NCI-H526 treated with DMSO at 0.1 percent for 48 hours (cell line): ENCODE measurements at places on chromosomes 16 and 17.

DNA sequence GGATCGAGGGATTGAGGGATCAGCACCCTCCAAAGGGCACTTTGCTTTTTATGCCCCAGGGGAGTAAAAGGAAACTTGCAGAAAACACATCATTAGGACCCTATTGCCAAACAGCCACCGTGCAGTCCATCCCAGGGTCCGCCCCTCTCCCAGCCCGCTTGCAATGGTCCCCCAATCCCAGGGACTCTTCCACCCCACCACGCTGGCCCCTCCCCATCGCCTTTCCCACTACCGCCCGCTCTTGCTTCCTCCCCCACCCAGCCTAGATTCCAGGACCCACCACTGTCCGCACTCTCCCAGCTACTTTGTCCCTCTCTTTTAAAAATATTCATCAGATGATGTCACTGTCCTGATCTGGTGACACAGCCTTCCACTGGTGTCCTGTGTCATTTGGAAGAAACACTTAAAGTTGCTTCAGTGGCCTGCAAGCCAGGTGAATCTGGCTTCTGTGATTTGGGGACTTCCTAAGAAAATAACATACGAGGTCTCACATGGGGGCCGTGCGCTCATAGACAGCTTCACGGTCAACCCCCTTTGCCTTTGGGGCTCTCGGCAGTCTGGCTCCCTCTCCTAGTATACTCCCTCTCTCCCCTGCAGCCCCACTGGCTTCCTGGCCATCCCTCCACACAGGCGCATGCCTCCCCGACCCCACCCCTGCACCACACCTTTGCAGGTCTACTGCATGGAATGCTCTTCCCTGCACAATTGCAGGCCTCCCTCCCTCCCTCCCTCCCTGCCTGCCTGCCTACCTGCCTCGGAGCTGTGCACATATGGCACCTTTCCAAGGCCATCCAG lies 127.9 kb downstream of the RBFOX3 start:
- DNase-seq: no peak

GRCh38 chr17:75831032-75831571 lies 13.1 kb downstream of the UNC13D start:
- DNase-seq: no peak

DNA sequence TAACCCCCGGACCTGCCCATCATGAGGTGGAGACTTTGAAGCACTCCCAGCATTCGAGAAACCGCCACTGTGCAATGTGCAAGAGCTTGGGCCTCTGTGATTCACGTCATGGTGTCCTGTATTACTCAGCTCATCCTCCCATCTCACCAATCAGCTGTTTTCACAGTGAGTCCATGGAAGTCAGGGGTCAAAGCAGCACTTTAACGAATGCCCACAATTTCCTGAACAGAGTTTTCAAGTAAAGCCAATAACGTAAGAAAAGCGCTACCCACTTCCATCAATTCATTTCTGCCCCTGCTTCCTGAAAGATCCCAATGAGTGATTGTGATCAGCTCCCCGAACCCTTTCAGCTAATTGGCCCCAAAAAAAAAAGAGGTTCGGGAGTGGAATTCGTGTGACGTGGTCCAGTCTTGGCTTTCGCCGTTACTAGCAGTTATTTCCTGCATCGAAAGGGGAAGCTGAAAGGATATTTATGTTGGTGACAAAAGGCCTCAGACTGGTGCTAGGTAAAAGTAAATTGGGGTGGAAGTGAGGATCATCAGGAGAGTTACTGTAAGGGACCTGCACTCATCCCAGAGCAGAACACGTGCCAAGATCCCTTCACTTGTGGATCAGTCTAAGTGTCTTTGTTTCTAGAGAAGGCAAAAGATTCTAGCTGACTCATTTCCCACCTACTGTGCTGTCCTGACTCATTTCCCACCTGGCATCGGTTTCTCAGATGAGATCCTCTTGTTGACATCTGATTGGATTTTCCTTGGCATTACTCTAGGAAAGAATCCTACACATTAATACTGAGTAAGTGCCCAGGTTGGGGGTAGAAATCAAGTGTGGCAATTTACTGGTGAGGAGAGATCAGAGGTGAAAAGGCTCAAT lies 136.7 kb upstream of the NUDT7 start:
- no peak for DNase-seq

GRCh38 chr16:49621241-49622083 lies 234.4 kb downstream of the ZNF423 start:
- no peak for DNase-seq

DNA sequence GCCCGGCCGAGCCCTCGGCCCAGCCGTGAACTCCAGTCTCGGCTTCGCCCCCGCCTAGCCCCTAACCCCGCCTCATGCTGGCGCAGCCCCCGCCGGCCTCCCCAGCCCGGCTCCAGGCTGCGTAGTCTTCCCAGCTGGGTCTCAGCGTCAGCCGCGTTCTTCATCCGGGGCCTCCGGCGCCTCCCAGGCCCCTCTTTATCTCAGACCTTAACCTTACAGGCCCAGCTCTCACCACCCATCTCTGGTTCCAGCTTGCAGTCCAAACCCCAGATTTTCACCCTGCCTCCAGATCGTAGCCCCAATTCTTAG lies at the start of gene PROCA1:
PROCA1 (minus strand) TSS at position 166 of the 309 bp plus-strand sequence. CDS start 228 bp downstream, outside the sequence.
- DNase-seq: no peak

DNA sequence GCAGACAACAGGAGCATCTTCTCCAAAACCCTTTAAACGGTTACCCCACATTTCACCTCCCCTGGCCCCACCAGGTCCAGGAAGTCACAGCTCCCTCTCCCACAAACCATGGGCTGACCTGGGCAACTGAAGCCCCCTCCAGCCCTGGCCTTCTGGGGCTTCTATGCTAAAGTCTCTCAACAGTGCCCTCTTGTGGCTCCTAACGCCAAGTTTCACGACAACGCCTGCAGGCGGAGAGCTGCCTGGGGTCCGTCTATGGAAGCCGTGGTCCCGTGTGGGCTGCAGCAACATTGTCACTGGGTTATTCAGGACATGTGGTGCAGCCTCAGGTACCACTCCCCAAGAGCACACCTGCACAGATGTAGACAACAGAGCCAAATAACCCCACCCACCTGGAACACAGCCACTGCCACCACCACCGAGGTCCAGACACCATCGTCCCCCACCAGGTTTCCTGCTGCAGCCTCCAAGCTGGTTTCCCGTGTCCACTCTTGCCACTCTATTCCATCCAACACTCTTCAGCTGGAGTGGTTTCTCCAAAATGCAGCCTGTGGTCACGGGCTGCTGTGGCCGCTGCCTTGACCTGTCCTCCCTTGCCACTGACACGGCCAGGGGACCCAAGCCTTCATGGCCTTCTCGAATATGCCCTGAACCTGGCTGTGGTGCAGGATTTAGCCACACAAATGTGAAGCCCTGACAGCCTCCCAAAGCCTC lies 19.1 kb downstream of the C16orf95 start:
- DNase-seq: no peak

DNA sequence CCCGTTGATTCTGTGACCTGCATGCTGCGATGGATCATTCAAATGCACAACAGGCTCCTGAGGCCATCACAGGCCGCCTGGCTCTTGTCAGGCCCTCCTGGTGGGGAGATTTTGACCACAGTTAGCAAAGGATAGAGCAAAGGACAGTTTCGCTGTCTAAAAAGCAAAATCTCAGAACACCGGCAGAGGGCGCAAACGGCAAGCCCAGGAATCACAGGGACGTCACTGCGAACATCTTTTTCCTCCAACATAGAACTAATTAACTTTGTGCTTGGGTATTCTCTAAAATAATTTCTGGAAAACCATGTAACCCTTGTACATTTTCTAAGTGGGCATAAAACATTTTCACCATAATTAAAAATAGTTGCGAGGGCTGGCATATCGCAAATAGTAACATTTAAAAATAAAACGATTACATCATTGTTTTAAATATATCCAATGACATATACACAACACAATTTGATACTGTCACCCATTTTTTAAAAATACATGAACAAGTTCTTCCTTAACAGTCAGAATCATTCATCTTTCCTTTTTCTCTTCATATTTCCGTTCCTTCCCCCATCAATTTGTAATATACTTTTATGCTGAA lies 19.7 kb upstream of the SLC47A1 start:
- DNase-seq: peak; percentile 23

GRCh38 chr17:41067281-41067680 lies 1.6 kb upstream of the KRTAP2-4 start:
- DNase-seq: no peak

GRCh38 chr17:7982173-7982572 lies 20.2 kb upstream of the GUCY2D start:
- DNase-seq: no peak

- DNase-seq: no peak
Observed at GRCh38 chr16:48955837-48956236, 325.8 kb downstream of the CBLN1 start.

DNA sequence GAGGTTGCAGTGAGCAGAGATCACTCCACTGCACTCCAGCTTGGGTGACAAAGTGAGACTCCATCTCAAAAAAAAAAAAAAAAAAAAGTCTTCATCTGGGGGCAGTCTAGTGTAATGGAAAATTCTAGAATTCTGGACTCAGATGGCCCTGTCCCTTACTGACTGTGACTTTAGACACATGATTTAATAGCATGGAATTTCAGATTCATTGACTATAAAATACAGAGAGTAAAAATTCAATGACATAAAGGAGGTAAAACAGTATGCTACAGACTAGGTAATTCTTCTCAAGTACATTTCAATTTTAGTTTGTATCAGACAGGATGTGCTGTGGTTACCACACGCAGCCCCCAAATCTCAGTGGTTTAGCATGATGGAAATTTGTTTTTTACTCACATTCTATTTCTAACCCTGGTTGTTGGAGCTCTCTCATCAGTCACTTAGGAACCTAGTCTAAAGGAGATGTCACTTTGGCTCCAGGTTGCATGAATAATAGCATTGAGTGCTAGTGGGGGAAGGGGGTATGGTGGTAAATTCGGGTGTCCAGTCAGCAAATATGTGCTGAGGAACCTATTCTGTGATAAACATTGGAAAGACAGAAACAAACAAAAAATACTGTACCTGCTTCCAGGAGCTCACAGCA lies 444.0 kb downstream of the XYLT1 start:
- no peak for DNase-seq

GRCh38 chr17:4444782-4445473 lies 11.2 kb downstream of the SPNS3 start:
- no peak for DNase-seq

GRCh38 chr17:62062944-62063343 lies 2.1 kb downstream of the MED13 start:
- DNase-seq: no peak

GRCh38 chr16:67190041-67190440 lies at the start of gene EXOC3L1:
EXOC3L1 (minus strand) TSS chr16:67190136; CDS start chr16:67189676, 460 bp downstream.
- DNase-seq: no peak

GRCh38 chr17:56810343-56810742 lies 23.4 kb downstream of the C17orf67 start:
- DNase-seq: no peak

GRCh38 chr16:4093495-4094126 lies 22.6 kb downstream of the ADCY9 start:
- DNase-seq: no peak

DNA sequence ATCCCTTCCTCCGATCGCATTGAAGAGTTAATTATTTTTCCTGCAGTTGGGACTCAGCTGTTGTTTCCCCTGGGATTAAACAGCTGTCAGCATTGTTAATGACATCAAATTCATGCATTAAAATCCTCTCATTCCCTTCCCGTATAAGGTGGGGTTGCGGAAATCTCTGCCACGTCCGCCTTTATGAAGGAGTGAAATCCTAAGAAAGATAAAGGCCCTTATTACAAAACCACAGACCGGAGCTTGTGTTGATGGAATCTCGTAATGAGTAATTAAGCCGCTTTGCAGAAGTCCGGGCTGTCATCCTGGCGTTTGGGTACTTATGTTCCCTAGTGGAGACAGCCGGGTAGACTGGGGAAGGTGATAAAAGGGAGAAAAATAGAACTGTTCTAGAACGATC lies 627.6 kb downstream of the MAF start:
- DNase-seq: no peak

GRCh38 chr17:72660274-72661115 lies 432.0 kb downstream of the SLC39A11 start:
- DNase-seq: no peak

GRCh38 chr17:20927308-20927977 lies 115.4 kb downstream of the USP22 start:
- no peak for DNase-seq

GRCh38 chr16:30853758-30854157 lies 40.1 kb downstream of the BCL7C start:
- no peak for DNase-seq

DNA sequence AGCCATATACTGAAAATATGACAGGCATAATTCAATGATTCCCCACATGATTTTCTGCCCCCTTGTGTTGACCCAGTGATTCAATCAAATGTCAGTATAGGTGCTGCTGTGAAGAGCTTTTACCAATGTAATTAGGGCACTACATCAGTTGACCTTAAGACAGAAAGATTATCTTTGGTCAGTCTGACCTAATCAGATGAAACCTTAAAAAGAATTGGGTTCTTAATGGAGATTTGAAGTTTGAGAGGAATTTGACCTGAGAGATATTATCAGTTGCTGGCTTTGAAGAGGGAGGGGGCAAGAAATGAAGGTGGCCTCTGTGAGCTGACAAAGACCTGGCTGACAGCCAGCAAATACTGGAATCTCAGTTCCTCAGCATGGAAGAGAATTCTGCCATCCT lies 358.7 kb upstream of the CA10 start:
- no peak for DNase-seq

- no peak for DNase-seq
Observed at GRCh38 chr16:51267681-51268080, 116.6 kb upstream of the SALL1 start.

DNA sequence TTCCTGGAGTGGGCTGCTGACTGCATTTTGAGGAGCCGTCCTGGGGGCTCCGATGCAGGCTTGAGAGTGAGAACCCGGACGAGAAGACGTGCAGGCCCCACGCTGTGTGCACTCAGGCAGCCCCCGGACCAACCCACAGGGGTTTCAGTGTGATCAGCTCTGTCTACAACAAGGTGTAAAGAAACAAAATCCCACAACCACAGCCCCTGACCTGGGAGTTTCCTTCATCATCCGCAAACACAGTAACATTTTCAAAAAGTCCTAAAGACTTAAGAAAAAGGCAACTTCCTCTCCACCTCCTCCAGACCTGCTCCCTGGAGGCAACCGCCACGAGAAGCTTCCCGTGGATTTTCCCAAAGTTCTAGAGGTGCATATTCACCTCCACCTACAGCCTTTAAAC lies 15.4 kb upstream of the MEAK7 start:
- no peak for DNase-seq

DNA sequence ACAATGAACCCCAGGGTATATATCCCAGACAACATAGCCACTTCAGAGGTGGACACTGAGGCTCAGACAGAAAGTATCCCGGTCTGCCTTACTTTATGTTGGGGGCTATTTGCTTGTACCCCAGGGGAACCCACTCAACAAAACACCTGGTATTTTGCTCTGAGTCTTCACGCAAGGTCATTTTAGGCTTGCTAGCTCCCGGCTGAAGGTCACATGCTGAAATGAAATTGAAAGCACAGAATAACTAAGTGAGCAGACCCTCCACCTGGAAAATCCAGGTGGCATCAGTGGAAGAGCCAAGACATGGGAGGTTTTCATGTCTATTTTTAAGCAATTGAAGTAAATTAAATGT lies 4.1 kb upstream of the KDM8 start:
- DNase-seq: no peak

- DNase-seq: no peak
Observed at GRCh38 chr17:2406903-2407790, 6.3 kb upstream of the MNT start.

GRCh38 chr17:17750881-17751280 lies 69.6 kb downstream of the RAI1 start:
- no peak for DNase-seq
